ENCODE measurements at places on chromosomes 3 and 15.

DNA sequence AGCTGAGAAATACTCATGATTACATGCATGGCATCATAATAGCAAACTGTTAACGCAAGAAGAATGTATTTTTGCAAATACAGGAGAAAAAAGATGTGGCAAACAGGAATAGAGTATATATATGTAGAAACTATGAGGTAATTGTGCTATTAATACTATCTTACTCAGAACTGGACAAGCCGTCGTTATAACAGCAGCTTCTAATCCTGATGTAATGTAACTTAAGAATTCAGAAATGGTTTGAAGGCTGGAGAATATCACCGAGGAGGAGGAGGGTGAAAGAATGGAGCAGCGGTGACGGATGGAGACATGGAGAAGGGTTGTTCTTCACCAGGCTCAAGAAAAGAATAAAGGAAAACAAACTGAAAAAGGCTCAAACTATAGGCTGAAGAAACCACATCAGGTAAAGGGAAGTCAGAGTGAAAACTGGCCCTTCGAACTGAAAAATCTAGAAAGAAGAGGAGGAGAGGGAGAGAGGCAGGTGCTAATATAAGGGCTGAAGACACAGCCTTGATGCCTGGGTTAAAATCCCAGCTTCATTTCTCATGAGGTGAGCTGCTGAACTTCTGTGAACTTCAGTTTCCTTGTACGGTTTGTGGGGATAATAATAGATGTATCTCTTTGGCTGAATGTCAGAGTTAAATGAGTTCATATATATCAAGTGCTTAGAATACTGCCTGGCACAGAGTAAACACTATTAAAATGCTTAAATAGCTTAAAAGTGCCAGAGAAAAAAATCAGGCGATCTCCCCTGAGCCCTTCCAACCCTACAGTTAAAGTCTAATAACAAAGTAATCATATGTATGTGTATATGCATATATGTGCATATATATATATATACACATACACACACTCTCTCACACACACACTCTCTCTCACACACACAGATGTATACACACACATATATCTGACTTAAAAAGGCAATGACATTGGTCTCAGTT, 43.9 kb downstream of the GOLIM4 start:
- no peak overlapping the region for H3K27ac ChIP-seq
- no peaks in the 10 kb centered on the region for H3K27me3 ChIP-seq
- DNase-seq = no peak
- no peak overlapping the region for H3K4me3 ChIP-seq

DNA sequence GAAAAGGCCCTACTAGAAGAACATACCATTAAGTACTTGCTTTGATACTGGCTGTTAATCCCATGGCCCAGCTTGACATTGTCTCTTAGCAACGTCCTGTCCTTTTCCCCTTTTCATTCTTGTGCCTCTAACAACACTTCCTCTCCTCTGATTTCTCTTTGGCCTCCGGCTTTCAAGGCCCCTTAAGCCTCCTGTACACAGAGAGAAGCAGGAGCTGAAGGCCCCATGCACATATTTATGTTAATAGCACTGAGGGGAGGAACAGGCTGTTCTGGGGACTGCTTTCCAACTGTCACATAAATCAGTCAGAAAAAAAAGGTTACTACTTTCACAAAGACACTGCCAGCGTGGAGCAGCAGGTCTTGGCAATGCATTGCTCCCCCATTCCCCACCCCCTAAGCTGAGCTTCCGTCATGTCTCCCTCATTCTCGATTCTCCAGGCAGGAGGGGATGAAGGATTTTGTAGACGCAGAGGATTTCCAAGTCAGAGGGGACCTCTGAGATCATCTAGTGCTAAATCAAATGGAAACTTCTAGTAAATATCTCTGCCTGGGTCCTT, 257.4 kb upstream of the ADAMTS9 start:
- H3K4me3 ChIP-seq = no peak overlapping the region
- H3K36me3 ChIP-seq = no peaks in the 10 kb centered on the region
- no peaks in the 10 kb centered on the region for H3K27me3 ChIP-seq

- no peak overlapping the region for H3K27ac ChIP-seq
- H3K36me3 ChIP-seq = no peaks in the 10 kb centered on the region
- no peak for DNase-seq
- H3K4me1 ChIP-seq = peaks cover 8% of the 10 kb centered on the region
- H3K4me3 ChIP-seq = no peak overlapping the region
- peaks cover 31% of the 10 kb centered on the region for H3K27me3 ChIP-seq
Measured at GRCh38 chr3:170040418-170040817, 2.6 kb downstream of the GPR160 start.

GRCh38 chr15:96329403-96329981, 1.0 kb upstream of the NR2F2 start:
- peak overlapping the region; percentile 72 for H3K27ac ChIP-seq
- no peak for DNase-seq
- no peaks in the 10 kb centered on the region for H3K27me3 ChIP-seq
- peaks cover 37% of the 10 kb centered on the region for H3K4me1 ChIP-seq
- peaks cover 5% of the 10 kb centered on the region for H3K36me3 ChIP-seq

DNA sequence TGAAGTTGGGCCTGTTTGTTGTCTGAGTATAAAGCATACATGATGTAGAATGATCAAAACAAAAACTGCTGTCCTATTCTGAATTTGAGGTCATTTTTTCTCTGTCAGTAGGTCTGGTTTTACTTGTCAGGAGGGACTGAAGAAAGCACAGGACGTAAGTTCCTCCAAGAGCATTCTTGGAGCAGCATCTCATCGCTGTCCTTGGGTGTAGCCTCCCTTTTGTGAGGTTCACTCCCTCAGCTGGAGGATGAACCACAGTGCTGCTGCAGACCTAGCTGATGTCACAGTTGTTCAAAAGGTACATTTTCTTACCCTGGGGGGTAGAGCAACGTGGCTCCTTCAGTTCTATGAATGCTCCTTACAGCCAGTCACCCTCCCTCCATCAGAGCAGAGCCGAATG, 490.0 kb upstream of the TBL1XR1 start:
- H3K4me1 ChIP-seq = no peaks in the 10 kb centered on the region
- H3K4me3 ChIP-seq = no peak overlapping the region
- H3K27ac ChIP-seq = no peak overlapping the region
- no peaks in the 10 kb centered on the region for H3K36me3 ChIP-seq
- DNase-seq = no peak
- no peaks in the 10 kb centered on the region for H3K27me3 ChIP-seq

DNA sequence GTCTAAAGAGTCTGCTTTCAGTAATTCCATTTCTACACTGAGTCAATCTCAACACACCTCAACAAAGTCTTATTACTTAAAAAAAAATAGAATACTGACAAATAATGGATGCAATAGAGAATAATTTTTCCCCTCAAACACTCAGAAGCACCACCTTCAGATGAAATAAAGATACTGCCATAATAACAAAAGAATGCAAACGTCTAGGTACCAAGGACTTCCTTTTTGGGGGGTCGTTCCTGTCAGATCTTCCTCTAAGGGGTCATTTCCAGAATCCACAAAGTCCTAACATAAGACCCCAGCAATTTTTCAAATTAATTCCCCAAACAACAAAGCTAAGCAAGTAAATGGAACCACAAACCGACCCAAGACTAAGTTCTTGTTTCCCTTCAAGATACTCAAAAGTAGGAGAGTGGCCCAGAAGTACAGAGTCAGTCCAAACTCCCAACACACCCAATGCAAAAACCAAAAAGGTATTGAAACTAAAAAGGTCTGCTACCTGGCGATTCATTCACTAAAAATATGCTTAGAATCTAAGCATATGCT, 1.3 kb downstream of the RYK start:
- peak overlapping the region; percentile 73 for H3K27ac ChIP-seq
- peaks cover 37% of the 10 kb centered on the region for H3K4me1 ChIP-seq
- peaks cover 1% of the 10 kb centered on the region for H3K36me3 ChIP-seq

- H3K36me3 ChIP-seq = no peaks in the 10 kb centered on the region
- no peaks in the 10 kb centered on the region for H3K27me3 ChIP-seq
- no peak for DNase-seq
- H3K27ac ChIP-seq = no peak overlapping the region
- no peak overlapping the region for H3K4me3 ChIP-seq
Measured at GRCh38 chr15:84979651-84980050, 2.0 kb upstream of the PDE8A start.

- H3K4me1 ChIP-seq = peaks cover 33% of the 10 kb centered on the region
- H3K36me3 ChIP-seq = no peaks in the 10 kb centered on the region
- no peak overlapping the region for H3K27ac ChIP-seq
- H3K4me3 ChIP-seq = no peak overlapping the region
- no peaks in the 10 kb centered on the region for H3K27me3 ChIP-seq
Measured at GRCh38 chr15:76200641-76201105, 110.6 kb downstream of the ETFA start.

DNA sequence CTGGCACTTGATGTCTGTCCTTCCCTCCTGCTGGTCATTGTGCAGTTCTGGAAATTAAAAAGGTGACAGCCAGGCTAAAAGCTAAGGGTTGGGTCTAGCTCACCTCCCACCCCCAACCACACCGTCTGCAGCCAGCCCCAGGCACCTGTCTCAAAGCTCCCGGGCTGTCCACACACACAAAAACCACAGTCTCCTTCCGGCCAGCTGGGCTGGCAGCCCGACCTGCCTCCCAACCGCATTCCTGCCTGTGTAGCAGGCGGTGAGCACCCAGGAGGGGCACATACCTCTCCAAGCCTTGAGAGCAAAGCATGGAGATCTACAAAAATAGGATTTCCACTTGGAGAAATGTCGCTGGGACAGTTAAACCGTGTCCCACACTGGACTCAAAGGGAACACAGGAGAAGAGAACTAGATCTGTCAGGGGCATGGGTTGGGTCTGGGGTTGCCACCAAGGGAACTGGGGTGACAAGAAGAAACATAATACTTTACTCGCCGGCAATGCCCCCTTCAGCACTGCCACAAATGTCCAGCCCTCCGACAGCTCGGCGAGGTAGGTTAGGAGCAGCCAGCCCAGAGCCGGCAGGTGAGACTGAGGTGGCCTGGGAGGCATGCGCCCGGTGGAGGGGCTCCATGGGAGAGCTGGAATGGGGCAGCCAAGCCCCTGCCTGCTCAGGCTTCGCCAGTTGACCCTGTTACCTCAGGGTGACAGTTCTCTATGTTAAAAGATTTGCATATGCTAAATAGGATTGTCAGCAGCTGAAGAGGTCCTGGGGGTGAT, 52.2 kb downstream of the EXOG start:
- no peak overlapping the region for H3K4me3 ChIP-seq
- no peak for DNase-seq
- H3K27me3 ChIP-seq = no peaks in the 10 kb centered on the region
- no peaks in the 10 kb centered on the region for H3K4me1 ChIP-seq
- H3K36me3 ChIP-seq = no peaks in the 10 kb centered on the region

DNA sequence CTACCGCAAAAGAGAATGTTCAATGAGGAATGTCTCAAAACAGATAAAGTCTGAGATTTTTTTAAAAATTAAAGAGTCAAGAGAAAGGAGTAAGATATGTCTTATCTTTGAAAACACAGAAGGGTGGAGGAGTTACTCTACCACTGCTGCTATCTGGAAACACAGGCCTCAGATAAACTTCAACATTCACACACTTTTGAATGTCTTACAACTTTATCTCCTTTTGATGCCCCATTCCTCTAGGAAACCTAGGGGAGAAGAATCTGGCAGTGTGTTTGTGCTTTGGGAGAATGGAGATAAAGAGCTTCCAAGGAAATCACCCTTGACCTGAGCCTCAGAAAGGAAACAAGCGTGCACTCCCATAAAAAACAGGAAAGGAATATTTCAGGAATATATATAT, 468.2 kb downstream of the PLOD2 start:
- no peaks in the 10 kb centered on the region for H3K36me3 ChIP-seq
- no peaks in the 10 kb centered on the region for H3K4me1 ChIP-seq
- no peak for DNase-seq
- H3K27ac ChIP-seq = no peak overlapping the region
- H3K4me3 ChIP-seq = no peak overlapping the region
- no peaks in the 10 kb centered on the region for H3K27me3 ChIP-seq

- H3K4me1 ChIP-seq = no peaks in the 10 kb centered on the region
- DNase-seq = no peak
- H3K27me3 ChIP-seq = no peaks in the 10 kb centered on the region
- H3K36me3 ChIP-seq = peaks cover 21% of the 10 kb centered on the region
Measured at GRCh38 chr3:122427857-122428471, 12.1 kb upstream of the WDR5B start.

DNA sequence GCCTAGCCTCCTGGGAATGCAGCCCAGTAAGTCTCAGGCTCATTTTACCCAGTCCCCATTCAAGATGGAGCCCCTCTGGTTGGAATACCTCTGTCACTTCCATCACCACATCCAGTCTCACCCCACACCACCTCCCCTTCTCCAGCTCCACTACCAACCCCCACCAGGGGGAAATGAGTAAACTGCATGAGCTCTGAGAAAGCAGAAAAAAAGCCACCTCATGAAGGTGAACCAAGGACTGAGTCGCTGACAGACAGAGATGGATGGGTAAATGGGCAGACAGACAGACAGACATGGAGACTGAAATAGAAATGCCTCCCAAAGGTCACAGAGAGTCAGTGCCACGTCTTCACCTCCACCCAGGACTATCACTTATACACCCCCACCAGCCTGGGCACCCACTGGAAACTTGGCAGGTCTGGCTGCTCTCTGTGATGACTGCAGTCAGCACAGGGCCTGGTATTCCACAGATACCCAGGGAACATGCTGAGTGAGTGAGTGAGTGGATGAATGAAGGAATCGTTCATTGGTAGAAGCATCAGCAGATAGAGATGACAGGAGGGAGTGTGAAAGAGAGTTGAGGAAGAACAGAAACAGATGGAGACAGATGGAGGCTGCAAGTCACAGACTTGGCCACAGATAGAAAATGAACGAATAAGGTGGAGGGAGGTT, 4.9 kb upstream of the LOXL1 start:
- no peak for DNase-seq
- H3K4me3 ChIP-seq = no peak overlapping the region
- H3K27ac ChIP-seq = no peak overlapping the region
- no peaks in the 10 kb centered on the region for H3K36me3 ChIP-seq

- no peaks in the 10 kb centered on the region for H3K27me3 ChIP-seq
- peaks cover 16% of the 10 kb centered on the region for H3K4me1 ChIP-seq
- H3K36me3 ChIP-seq = no peaks in the 10 kb centered on the region
- no peak for DNase-seq
Measured at GRCh38 chr3:153209596-153209995, 47.6 kb downstream of the RAP2B start.

- no peaks in the 10 kb centered on the region for H3K36me3 ChIP-seq
- H3K4me3 ChIP-seq = no peak overlapping the region
- no peaks in the 10 kb centered on the region for H3K4me1 ChIP-seq
- no peaks in the 10 kb centered on the region for H3K27me3 ChIP-seq
- no peak overlapping the region for H3K27ac ChIP-seq
- DNase-seq = no peak
Measured at GRCh38 chr3:71195492-71195891, 388.0 kb downstream of the FOXP1 start.

DNA sequence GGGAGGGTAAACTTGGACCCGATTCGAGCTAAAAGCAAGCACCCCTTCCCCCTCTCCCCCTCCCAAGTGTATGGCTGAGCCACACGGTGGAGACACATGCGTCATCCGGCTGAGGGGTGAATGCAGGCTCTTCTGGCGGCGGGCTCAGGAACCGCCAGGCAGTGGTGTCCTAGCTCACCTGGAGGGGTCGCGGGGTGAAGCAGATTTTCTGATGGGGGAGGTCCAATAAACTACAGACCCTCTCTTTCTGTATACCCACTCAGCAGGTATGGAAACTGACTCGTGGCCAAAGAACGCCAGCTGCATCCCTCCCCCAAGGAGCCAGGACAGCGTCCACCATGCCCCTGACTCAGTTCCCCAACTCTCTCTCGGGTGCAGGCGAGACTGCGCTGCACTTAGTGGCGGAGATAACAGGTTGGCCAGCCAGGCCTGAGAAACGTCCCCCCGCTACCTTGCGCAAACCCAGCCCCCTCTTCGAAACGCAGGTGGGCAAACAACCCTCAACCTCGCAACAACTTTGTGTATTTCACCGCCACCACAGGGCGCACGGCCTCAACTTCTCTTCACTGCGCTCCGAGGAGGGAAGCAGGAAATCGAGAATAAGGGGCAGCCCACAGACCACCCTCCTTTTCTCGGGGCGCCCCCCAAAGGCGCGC, 1.3 kb downstream of the MAGI1 start:
- H3K27ac ChIP-seq = peak overlapping the region; percentile 79
- DNase-seq = no peak
- H3K4me3 ChIP-seq = peak overlapping the region; percentile 90
- H3K36me3 ChIP-seq = no peaks in the 10 kb centered on the region

Data from keratinocyte (primary cell).